ENCODE measurements at places on chromosomes 13 and 19. TPM values are rescaled to one million over a fixed set of nuclear protein-coding genes. Genes with fewer than 3 reads are reported as not detected.

The TEAD2 gene
- 101 TPM for total RNA-seq

The NANOS3 gene
- total RNA-seq, result not detected

The NLRP11 gene
- total RNA-seq, result 0.05 TPM

The RNF17 gene
- total RNA-seq, result 0.09 TPM

The GDF15 gene
- total RNA-seq, result 152 TPM

The AMH gene
- total RNA-seq, result 1.5 TPM

The OR7D2 gene
- under 0.01 TPM for total RNA-seq

The ACER1 gene
- not detected for total RNA-seq

The PROZ gene
- 0.17 TPM for total RNA-seq

The OR7C1 gene
- not detected for total RNA-seq

The FBXO17 gene
- 17.9 TPM for total RNA-seq

The LILRA1 gene
- total RNA-seq, result not detected

The ZFP14 gene
- total RNA-seq, result 5.6 TPM

The NUFIP1 gene
- 2.8 TPM for total RNA-seq

The ZNF614 gene
- total RNA-seq, result 10.1 TPM

The ADGRE3 gene
- total RNA-seq, result not detected

The IL4I1 gene
- 3.6 TPM for total RNA-seq

Measured in dermis blood vessel endothelial cell (primary cell).